ENCODE measurements at places on chromosomes 7 and 10.
A peak's percentile ranks its signal among the peaks of the same experiment; 100 is the strongest.

- peak; percentile 3 for DNase-seq
Observed at GRCh38 chr10:61752111-61753011, 89.6 kb downstream of the CABCOCO1 start.

GRCh38 chr10:99529591-99530107 is 3.1 kb upstream of the NKX2-3 start:
- DNase-seq, result no peak

- DNase-seq, result no peak
Observed at GRCh38 chr10:91159254-91159783, 61.1 kb upstream of the PCGF5 start.

DNA sequence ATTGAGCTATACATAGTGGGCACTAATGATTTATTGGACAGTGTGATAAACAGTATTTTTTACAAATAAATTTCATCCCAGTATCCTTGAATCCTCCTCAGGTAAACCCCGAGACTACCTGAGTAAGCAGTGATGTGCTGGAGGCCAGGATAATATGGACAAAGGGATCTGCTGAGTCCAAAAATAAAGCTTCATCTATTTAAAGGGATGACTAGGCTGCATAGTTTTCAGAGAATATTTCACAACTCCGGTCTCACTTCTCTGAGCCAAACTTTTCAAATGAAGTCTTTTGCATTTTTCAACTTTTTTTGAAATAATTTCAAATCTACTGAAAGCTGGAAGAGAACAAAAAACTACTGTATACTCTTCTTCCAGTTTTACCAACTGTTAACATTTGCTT is 2.5 kb downstream of the ACTR3B start:
- DNase-seq, result no peak

DNA sequence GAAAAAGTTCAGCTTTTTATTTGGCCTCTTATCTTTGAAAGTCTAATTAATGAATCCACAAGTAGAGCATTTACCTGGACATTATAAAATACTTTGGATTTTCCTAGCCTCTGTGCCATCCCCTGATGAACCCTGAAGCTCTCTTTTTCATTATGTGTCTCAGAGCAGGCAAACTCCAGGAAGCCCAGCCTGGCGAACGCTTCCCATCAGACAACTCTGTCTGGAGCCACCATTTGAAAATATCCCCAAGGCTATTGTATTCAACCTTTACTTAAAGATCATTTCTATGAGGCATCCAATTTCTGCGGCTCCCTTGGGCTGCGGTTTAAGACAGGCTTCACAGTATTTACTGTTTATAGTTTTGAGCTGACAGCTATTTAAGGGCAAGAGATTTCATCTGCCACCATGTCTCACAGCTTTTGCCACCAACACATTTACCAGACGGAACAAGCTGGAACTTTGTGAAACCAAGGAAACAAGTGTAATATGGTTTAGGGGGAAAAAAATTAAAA is 257.2 kb upstream of the GLI3 start:
- no peak for DNase-seq

- no peak for DNase-seq
Observed at GRCh38 chr7:115043605-115044004, 121.7 kb downstream of the MDFIC start.

GRCh38 chr10:121788115-121788514 is 139.7 kb downstream of the ATE1 start:
- no peak for DNase-seq

DNA sequence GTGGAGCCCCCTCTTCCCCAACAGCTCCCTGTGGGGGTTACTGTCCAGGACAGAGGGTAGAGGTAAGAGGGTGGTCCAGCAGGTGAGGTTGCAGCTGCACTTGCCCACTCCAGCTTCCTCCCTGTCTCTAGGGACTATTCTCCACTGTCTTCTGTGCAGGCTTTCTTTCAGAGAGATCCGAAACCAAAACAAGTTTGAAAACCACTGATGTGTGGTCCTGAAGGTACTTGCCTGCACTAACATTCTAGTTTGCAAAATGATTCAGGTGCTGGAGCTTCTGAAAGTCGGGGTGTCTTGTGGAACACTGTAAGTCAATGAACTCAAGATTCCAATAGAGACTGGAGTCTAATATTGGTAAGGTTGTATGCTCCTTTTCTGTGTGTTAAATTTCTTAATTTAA is 63.1 kb downstream of the BLNK start:
- DNase-seq, result no peak

DNA sequence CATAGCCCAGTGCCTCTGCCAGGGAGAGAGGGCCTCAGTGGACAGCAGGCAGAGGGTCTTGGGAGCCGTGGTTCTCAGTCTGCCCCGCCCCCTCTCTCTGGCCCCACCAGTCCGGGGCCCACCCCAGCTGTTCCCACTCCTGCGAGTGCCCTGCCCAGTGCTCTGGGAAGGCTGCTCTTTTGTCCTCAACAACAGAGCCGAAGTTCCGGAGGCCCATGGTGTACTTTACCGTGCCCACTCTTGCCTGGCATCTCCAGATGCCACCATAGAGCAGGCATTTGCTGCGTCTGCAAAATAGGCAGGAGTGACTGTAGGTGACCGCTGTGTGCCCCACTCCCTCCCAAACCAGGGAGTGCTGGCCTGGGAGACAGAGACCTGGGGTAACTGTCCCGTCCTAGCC is 29.3 kb upstream of the PCBD1 start:
- no peak for DNase-seq

GRCh38 chr7:133827707-133828623 is 299.2 kb upstream of the LRGUK start:
- no peak for DNase-seq

DNA sequence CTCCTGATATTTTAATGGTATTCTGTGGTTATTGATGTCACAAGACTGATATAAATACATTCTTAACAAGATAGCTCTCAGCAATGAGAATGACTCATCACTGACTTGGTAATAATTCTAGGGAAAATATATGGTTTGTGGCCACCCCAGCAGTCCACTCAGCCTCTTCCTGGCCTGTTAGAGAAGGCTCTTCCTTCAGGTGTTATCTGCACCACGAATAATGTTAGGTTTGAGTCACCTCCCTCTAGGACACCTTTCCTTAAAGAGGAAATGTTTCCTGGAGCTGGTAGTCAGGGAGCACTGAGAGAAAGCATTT is 163.3 kb downstream of the SVIL start:
- no peak for DNase-seq

All from NCI-H1436 treated with DMSO at 0.1 percent for 48 hours (cell line).